Activated CD4-positive, alpha-beta T cell treated with anti-CD3 and anti-CD28 coated beads, Interleukin-2, amount 10 ng/mL, durations not matched to agents 7 days and 5 days (primary cell): ENCODE measurements at places on chromosomes 4 and X.

DNA sequence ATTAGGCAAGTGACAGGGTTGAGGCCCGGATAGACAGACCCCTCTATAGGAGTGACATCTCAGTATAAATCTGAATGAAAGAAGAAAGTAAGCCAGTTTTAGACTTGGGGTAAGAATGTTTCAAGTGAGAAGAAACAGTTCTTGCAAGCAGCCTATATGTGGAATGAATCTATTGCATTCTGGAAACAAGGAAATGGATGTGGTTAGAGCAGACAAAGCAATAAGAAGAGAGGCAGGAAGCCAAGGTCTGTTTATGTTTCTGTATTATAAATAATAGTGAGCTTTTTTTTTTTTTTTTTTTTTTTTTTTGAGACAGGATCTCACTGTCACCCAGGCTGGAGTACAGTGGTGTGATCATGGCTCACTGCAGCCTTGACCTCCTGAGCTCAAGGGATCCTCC lies 255.8 kb downstream of the UNC5C start:
- no peaks in the 10 kb centered on the region for H3K36me3 ChIP-seq
- H3K27me3 ChIP-seq, result no peaks in the 10 kb centered on the region
- peaks cover 35% of the 10 kb centered on the region for H3K4me1 ChIP-seq
- H3K4me3 ChIP-seq, result no peak overlapping the region

DNA sequence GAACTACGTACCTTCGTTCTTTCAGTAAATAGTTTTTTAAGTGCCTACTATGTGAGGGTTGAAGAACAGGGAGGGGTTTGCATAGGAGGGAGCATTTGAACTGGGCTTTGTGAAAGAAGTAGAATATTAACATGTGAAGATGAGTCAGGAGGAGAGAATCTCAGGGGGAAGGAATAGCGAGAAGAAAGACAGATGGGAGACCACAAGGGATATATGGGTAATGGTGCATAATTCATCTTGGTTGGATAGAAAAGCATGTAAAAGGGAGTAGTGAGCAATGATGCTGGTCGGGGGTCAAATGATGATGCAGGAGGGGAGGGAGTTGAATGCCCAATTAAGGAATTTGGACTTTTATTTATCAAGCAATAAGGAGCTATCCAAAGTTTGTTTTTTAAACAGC lies 52.7 kb downstream of the TMEM164 start:
- DNase-seq, result no peak
- H3K27ac ChIP-seq, result no peak overlapping the region

- no peak for DNase-seq
- no peaks in the 10 kb centered on the region for H3K36me3 ChIP-seq
- peaks cover 4% of the 10 kb centered on the region for H3K4me1 ChIP-seq
Measured at GRCh38 chr4:71303850-71304249, 35.0 kb upstream of the SLC4A4 start.

GRCh38 chr4:88106205-88106604 lies 52.2 kb downstream of the ABCG2 start:
- H3K27me3 ChIP-seq, result peaks cover 7% of the 10 kb centered on the region
- H3K4me3 ChIP-seq, result no peak overlapping the region

DNA sequence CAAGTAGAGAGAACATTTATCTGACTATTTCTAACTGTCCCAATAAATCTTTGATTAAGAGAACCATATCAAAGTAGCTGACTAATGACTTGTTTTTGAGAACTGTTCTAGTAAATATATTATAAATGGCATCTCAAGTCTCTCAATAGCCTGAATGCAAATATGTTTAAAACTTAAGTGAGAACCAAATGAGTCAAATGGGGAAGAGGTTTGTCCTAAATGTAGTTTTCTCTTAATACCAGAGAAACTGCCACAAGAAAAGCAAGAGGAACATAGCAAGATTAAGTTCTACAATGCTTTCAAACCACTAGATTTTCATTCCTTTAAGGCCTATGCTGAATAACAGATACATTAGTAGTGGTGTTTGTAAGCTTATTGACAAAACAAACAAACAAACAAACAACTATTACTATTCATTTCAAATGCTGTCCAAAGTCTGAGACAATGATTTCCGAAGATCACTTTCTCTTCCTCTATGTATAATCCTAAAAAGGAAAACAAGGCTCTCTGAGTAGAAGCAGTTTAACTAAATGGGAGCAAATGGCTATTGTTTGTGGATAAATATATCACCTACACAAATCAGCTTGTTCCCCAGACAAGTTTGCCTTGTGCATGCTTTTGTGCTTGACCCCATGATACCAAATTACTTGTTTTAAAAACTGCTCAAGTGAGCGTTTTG lies 408.4 kb upstream of the EMCN start:
- H3K27ac ChIP-seq, result no peak overlapping the region
- no peaks in the 10 kb centered on the region for H3K36me3 ChIP-seq
- no peaks in the 10 kb centered on the region for H3K4me1 ChIP-seq
- no peak for DNase-seq

GRCh38 chr4:98166025-98166730 lies 22.9 kb upstream of the STPG2 start:
- no peaks in the 10 kb centered on the region for H3K36me3 ChIP-seq
- DNase-seq, result no peak
- no peak overlapping the region for H3K4me3 ChIP-seq

GRCh38 chr4:8192748-8193738 lies 6.0 kb upstream of the SH3TC1 start:
- peaks cover 1% of the 10 kb centered on the region for H3K4me1 ChIP-seq
- DNase-seq, result peak; percentile 45
- no peak overlapping the region for H3K27ac ChIP-seq
- peaks cover 2% of the 10 kb centered on the region for H3K27me3 ChIP-seq
- no peaks in the 10 kb centered on the region for H3K36me3 ChIP-seq

DNA sequence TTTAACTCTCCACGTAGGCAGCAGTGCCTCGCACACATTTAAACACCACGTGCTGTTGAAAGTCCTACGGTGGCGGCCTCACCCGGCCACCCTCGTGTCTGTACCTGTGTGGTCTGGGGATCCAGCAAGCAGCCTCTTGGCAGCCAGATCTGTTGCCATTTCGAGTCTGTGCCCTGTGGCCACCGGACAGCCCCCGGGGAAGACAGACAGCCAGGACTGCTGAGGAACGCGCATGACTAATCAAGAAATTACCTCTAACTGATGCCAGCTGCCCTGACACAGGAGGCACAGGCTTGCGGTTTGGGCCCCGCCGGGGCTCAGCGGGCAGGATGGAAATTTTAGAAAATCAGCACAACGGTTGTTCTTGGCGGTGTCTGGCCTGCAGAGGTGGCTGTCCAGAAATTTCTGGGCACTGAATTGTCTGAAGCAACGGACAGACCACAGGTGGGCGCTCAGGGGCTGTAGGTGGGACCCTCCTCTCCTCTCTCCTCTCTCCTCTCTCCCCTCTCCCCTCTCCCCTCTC lies 15.6 kb upstream of the ASMTL start:
- DNase-seq, result peak; percentile 81
- peaks cover 90% of the 10 kb centered on the region for H3K4me1 ChIP-seq
- H3K4me3 ChIP-seq, result peak overlapping the region; percentile 69
- peak overlapping the region; percentile 93 for H3K27ac ChIP-seq
- H3K27me3 ChIP-seq, result no peaks in the 10 kb centered on the region

GRCh38 chr4:143358923-143359643 lies 22.4 kb downstream of the GAB1 start:
- DNase-seq, result peak; percentile 25
- no peaks in the 10 kb centered on the region for H3K36me3 ChIP-seq
- no peaks in the 10 kb centered on the region for H3K27me3 ChIP-seq
- peaks cover 35% of the 10 kb centered on the region for H3K4me1 ChIP-seq
- peak overlapping the region; percentile 72 for H3K27ac ChIP-seq

- no peaks in the 10 kb centered on the region for H3K27me3 ChIP-seq
- H3K27ac ChIP-seq, result no peak overlapping the region
- peaks cover 21% of the 10 kb centered on the region for H3K4me1 ChIP-seq
- DNase-seq, result no peak
- peaks cover 64% of the 10 kb centered on the region for H3K36me3 ChIP-seq
- H3K4me3 ChIP-seq, result no peak overlapping the region
Measured at GRCh38 chr4:7004331-7004730, 38.8 kb upstream of the TADA2B start.

DNA sequence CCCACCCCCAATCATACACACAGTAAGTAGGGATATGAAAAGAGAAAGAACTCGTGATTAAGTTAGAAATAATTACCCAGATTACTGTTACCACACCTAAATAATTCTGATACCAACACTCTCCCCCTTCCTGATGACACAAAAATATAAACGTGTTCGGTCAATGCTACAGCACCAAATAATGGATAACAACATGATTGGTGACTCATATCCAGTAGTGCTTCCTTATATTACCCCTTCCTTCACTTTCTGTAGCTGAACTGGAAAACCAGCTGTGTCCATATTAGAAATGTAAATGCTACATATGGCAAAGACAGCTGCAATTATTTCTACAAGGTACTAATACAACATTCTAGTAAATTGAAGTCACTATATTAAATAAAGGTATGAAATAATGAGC lies 20.8 kb downstream of the EIF4E start:
- no peak for DNase-seq
- no peak overlapping the region for H3K4me3 ChIP-seq
- H3K36me3 ChIP-seq, result peaks cover 33% of the 10 kb centered on the region

DNA sequence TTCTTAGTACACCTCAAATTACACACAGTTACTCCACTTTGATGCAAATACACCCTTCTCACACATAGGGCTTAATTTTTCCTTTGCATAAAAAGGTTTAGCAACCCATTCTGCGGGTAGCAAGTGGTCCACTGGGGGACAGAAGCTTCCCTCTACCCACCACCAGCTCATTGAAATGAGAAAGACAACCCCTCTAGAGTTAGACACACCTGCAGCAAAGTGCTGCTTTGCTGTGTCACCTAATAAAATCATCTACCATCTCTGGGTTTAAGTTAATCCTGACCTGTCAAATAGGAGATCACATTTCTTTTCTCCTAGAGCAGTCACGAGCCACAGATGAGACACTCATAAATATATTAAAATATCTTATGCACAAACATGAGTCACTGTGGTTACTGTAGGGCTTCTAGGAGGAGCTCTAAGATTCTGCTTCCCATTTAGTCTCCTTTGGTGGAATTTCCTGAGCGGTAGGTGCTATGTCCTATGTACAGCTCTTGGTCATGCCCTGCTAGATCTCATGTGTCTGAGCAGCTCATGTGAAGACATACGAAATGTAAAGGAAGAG lies 11.9 kb downstream of the BMX start:
- no peak for DNase-seq
- H3K4me3 ChIP-seq, result no peak overlapping the region
- H3K4me1 ChIP-seq, result no peaks in the 10 kb centered on the region
- peaks cover 4% of the 10 kb centered on the region for H3K27me3 ChIP-seq
- H3K36me3 ChIP-seq, result no peaks in the 10 kb centered on the region

DNA sequence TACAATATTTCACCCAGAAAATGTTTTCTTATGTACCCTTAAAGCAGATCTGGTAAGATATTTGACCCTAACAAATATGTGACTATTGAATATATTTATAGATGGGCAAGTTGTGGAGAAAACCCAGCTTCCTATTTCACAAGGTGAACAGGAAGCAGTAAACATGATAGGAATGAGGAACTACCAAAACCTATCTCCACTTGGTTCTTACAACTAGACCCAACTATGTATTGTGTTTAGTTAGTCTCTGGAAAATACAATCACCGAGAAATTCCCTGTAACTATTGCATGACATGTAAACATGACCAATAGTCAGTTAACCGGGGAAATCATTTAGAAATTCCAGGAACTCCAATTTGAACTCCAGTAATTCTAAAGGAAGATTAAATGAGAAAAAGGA lies 8.4 kb upstream of the RXFP1 start:
- H3K27ac ChIP-seq, result no peak overlapping the region
- DNase-seq, result no peak

- peak; percentile 14 for DNase-seq
- H3K27ac ChIP-seq, result peak overlapping the region; percentile 13
- peaks cover 40% of the 10 kb centered on the region for H3K27me3 ChIP-seq
- H3K4me1 ChIP-seq, result peaks cover 33% of the 10 kb centered on the region
Measured at GRCh38 chrX:40008791-40009461, 88.8 kb downstream of the BCOR start.

- H3K27ac ChIP-seq, result no peak overlapping the region
- H3K4me1 ChIP-seq, result peaks cover 76% of the 10 kb centered on the region
- DNase-seq, result no peak
Measured at GRCh38 chr4:38162240-38162784, 202.1 kb downstream of the PTTG2 start.
